NCI-H1105 treated with DMSO at 0.1 percent for 48 hours (cell line): ENCODE measurements at places on chromosomes 5 and 9.

GRCh38 chr5:150496098-150496497, 11.8 kb upstream of the NDST1 start:
- no peak for DNase-seq

DNA sequence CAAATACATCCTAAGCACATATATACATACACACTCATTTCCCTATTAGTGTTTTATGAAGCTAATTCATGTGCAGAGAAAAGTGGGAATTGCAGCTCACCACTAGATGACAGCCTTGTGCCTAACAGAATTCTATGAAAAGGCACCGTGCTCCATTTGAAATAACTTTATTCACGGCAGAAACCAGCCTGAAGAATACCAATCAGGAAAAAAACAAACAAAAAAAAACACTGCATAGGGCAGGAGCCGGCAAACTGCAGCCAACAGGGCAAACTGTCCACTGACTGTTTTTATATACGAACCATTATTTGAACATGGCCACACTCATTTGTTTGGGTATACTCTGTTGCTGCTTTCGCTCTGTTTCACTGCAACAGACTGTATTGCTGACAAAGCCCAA, 33.6 kb downstream of the ERMP1 start:
- DNase-seq, result peak; percentile 25

GRCh38 chr5:132457371-132458225, 33.0 kb downstream of the IRF1 start:
- DNase-seq, result no peak

DNA sequence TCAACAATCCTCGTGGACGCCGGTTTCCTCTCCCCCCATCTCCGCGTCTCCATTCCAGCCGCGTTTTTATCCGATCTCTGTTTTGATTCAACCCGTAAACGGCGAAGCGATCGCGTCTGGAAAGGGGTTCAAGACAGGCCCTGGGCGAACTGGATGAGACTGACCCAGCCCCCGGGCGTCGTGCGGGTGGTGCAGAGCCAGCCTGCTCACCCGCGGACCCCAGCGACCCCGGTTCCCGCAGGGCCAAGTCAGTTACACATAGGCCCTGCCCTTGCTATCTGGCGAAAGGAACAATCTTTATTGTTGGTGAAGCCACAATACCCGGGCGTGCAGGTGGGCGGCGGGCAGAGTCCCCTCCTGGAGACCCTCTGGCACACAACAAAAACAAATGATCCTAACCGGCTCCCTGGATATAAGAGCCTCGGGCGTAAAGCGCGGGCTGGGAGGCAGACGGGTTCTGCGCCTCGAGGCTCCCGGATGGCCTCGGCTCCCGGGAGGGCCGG, 1.8 kb downstream of the TLX3 start:
- no peak for DNase-seq

DNA sequence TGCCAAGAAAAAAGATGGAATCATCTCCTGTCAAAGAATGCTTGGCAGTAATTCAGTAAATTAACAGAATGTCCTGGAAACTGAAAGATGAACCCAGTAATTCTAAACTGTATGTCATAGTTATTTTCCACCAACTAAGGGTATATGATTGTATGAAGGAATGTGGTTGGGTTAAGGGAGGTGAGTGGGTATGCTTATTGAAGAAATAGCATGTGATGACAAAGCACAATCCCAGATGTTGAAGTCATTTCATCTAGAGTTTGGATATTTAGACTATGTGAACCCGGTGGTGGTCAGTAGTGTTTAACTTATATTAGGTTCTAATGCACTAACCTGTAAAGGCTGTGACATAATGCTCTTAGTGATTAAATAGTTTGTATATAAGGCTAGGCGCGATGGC, 87.3 kb downstream of the CDKN2A start:
- no peak for DNase-seq

- DNase-seq, result no peak
Measured at GRCh38 chr9:129944506-129945116, 98.4 kb downstream of the FNBP1 start.

GRCh38 chr5:147359101-147359500, 124.3 kb downstream of the STK32A start:
- no peak for DNase-seq

DNA sequence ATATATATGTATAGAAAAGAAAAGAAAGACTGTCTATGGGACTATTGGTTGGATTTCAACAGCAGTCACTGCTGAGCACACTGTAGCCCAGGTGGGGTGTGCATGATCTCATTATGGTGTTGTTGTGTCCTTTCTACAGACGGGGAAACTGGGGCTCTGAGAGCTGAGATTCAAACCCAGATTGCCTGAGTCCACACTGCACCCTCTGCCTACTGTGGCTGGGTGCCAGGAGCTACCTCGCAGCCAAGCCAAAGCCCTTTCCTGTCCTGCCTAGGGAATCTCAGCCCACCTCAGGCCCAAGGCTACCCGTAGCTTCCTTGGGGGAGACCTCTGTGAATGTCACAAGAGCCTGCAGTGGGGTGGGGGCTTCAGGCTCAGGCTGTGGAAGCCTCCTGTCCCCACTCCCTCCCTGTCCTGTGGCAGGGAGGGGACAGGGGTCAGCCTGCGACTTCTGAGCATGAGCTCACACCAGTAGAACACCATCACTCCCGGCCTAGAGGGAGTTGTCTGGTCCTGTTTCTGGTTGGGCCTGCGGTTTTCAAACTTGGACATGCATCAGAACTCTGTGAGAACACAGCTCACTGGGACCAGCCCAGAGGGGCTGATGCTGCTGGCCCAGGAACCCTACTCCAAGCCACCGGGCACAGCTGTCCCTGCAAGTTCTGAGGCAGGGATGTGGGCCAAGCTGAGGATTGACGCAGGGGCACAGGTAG, 7.9 kb upstream of the NINJ1 start:
- DNase-seq, result no peak

DNA sequence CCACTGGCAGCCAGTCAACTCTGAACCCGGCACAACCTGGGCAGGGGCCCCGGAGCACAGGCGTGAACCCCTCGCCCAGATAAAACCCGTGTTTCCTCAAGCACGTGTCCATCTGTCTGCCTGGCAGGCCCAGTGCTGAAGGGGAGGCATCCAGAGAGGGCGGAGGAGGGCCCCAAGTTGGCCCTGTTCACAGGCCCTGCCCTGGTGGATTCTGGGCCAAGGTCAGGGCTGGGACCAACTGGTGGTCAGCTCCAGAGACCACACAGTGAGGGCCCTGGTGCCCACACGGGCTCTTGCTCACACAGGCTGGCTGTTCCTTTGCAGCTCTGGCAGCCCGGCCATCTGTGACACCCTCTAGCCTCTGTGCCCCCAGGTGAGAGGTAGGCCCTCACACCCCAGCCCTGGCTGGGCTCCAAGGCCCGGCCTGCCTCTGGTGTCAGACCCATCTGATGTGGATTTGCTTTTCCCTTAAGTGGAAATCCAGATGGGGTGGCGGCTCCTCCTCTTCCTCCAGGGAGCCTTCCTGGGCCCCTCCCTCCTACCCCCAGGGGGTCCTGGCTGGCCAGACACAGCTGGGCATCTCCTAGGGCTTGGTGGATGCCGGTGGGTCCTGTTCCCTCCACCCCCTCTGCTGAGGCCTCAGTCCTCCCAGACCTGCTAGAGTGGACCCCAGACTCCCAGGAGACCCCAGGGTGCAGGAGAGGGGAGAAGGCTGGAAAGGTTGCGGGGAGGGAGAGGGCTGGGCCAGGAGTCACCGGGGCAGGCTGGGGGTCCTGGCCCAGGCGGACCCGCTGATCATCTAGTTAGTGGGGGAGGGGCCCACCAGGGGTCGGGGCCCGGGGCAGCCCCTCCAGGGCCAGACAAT, 525 bp upstream of the STPG3 start:
- DNase-seq, result no peak

DNA sequence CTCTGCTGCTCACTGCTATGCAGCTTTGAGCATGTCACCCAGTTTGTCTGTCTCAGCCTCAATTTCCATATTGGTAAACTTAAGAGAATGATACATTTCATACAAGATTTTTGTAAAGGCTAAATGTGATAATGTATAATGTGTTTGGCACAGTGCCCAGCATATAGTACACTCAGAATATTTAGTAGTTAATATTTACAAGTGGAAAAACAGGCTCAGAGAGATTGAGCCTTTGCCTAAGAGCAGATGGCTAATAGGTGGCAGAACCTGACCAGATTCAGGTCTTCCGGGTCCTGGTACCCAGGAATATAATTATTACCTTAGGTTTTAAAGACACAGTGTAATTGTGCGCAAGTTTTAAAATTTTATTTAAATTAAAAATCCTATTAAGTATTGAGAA, 46.8 kb upstream of the KIAA1958 start:
- DNase-seq, result peak; percentile 52

DNA sequence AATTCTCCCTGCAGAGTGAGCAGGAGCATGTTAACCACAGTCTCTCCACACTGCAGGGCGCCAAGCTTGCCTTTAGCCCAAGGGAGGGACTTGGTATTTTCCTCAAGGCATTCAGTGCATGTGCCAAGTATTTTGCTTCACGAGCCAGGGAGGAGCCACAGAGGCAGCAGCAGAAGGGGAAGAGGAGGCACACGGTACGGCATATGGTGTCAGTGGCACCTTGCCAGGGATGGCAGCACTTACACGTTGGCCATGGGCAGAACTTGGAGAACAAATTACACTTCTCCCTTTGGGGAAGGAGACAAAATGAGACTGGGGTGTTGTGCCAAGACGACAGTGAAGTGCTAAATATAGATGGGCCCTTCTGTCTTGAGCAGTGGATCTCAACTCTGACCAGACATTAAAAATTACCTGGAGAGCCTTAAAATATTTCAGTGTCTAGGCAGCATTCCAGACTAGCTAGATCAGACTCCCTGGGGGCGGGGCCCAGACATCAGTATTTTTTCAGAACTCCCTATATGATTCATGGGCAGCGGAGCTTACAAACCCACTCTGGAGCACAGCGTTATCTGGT, 155.8 kb downstream of the DRD1 start:
- DNase-seq, result no peak

DNA sequence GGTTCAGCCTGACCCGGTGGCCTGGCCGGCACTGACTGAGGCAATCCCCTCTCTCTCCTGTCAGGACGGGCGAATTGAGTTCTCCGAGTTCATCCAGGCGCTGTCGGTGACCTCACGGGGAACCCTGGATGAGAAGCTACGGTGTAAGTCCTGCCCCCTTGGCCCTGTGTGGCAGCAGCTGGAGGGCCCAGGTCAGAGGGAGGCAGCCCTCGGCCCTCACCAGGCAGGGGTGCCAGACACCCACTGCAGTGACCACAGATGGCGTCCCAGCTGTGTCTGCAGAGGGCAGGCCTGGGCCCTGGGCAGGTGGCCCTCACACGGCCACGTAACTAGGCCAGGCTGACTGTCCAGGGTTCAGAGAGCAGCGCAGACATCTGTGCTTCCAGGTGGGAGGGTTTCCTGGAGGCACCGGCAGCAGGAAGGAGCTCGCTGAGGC, 45.9 kb upstream of the HMCN2 start:
- DNase-seq, result no peak

- no peak for DNase-seq
Measured at GRCh38 chr5:159777049-159777660, 139.1 kb upstream of the ADRA1B start.

DNA sequence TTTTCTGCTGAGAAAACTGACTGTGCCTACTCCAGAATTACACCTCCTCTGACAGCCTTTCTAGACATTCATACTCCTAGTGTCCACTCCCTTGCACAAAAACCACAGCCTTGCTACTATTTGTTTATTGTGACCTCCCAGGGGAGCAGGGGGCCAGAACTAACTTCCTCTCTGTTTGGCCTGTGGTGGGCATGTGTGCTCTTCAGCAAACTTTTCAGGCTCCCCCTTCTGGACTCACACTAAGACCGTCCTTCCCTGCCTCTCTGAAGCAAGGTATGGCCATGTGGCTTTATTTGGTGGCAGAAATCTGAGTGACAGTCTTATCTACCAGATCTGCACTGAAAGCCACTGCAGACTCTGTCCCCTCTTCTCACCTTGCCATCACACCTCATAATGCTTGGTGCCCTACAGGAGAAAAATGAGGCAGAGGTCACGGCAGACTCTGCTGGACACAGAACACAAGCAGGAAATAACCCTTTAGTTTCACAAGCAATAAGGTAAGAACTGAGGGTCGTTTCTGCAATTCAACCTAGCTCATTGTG, 28.2 kb downstream of the LIFR start:
- no peak for DNase-seq

GRCh38 chr5:82785882-82786509, 291.2 kb downstream of the TMEM167A start:
- no peak for DNase-seq

DNA sequence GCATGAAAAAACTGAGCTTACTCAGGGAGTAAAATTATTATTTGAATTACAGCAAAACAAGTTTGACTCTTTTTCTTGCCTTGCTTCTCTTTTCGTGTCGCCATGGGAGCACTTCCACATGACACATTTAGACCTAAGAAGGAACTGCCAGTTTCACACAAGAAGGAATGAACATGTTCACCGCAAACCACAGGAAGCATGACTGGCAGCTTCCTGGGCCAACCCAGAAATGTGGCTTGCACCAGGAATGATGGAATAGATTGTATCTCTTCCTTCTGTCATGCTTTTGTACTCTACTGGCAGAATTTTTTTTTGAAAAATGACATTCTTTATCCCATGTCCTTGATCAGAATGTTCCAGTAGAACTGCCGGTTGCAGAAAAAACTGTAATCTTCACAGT, 32.9 kb upstream of the MAN2A1 start:
- DNase-seq, result no peak
